Natural killer cell (primary cell): ENCODE measurements at places on chromosomes 12 and 14. TPM values are rescaled to one million over a fixed set of nuclear protein-coding genes. Genes with fewer than 3 reads are reported as not detected.

CPSF2 gene
- 39.8 TPM for total RNA-seq

POLR3B gene
- total RNA-seq = 5.4 TPM

TMEM253 gene
- 0.40 TPM for total RNA-seq

BORCS5 gene
- 29.2 TPM for total RNA-seq

DNA sequence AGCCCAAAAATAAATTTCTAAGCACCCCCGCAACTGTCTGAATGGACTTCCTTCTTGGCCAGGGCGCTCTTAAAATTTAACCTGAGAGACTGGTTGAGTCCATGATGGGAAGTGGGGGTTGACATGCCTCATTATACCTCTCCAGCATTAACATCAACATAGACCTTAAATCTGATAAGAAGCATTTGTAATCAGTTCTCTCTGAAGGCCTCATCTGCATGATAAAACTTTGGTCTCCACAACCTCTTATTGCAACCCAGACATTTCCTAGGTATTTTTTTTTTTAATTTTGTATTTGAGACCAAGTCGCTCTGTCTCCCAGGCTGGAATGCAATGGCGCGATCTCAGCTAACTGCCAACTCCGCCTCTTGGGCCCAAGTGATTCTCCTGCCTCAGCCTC is 10.4 kb upstream of the SLC8B1 start:
- no peak for DNase-seq

- DNase-seq = no peak
These were observed 67.8 kb downstream of the WSCD2 start for GRCh38 chr12:108196921-108197320.

- no peak for DNase-seq
These were observed 70.5 kb upstream of the FRMD6 start for GRCh38 chr14:51581017-51581881.

- no peak for DNase-seq
These were observed 171.8 kb downstream of the FLRT2 start for GRCh38 chr14:85701763-85702162.

- DNase-seq = no peak
These were observed 17.1 kb downstream of the DEGS2 start for GRCh38 chr14:100142073-100143040.
